ENCODE measurements at places on chromosomes 4 and X.
A peak's percentile ranks its signal among the peaks of the same experiment; 100 is the strongest.

- no peak for DNase-seq
Observed at GRCh38 chr4:148216866-148217814, 225.1 kb downstream of the NR3C2 start.

GRCh38 chrX:75211976-75212375 lies 55.9 kb upstream of the ABCB7 start:
- DNase-seq, result no peak

DNA sequence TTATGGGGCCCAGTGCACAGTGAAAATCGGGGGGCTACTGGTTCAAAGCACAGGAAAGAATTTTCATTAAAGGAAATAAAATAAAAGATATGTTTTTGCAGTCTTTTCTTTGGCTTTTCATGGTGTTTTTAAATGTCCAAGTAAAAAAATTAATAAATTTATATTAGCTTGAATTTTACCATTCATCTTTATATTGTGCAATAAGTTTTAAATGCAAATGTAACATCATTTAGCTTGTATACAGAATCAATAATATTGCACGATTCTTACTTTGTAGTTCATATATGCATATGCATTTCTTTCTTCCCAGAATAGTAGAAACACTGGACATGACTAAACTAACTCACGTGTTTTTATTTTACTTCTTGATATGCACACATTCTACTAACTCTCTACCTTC lies 31.0 kb downstream of the AREG start:
- no peak for DNase-seq

DNA sequence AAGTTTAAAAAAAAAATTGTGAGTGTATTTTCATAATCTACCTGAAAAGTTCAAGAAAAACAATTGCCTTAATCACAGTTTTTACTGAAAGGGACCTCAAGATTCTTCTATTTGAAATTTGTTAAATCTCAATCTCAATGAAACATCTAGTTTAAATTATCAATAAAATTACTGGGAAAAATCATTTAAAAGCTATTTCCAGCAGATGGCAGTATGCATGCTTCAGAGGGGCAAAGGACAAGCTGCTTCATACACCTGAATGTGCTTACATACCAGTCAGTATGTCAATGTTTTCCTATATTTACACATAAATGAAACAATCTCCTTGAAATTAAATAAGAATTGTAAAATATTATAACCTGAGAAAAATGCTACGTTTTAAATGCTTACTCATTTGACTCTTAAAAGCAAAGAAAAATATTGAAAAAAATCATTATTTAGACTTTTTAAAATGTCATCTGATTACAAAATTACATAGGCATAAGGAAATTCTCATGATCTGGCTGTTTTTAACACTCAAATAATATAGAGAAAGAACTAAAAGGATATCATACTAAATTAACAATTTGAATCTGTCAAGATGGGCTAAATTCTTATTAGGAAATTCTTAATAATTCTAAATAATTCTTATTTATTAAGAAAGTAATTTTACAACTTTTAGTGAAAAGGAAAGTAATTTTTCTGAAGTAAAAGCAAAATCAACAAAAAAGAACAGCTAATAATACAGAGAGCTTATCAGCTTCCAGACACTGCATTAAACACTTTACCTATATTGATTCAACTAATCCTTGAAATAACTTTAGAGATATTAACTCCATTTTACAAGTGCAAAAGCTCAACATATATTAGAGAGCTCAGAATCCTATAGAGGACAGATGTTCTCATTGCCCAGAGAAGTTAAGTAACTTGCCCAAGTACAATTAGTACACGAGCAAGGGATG lies 242.1 kb downstream of the ADAMTS3 start:
- peak; percentile 7 for DNase-seq

GRCh38 chr4:169811476-169811875 lies 53.7 kb upstream of the HPF1 start:
- no peak for DNase-seq

DNA sequence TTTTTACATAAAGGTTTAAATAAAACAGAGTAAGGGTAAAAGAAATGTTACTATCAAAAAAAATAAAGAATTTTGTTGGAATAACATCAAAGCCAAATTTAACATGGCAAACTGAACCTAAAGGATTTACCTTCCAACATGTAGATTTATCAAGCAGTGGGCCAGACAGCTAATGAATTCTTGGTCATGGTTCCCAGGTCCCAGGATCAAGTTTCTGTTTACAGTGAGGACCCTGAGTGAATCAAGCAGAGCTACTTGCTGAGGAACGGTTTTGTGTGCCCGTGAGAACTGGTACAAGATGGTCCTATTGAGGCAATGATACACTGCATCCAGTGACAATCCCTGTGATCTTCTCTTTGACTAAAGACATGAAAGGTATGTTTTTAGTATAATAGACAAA lies 157.1 kb downstream of the CDS1 start:
- DNase-seq, result no peak

GRCh38 chr4:93414041-93414550 lies 414.5 kb upstream of the ATOH1 start:
- DNase-seq, result no peak

DNA sequence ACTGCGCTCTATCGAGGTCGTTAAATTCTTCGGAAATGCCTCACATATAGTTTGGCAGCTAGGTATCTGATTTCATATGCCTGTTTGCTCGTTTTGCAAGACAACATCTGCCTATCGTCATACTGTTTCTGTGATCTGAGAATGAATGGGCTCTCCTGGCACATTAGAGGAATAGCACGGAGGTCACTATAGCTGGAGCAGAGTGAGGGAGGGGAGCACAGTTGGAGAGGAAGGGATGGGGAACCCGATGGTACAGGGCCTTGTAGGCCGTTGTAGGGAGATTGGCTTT lies 552 bp downstream of the IKBKG start:
- no peak for DNase-seq

GRCh38 chrX:116726806-116727205 lies 264.0 kb upstream of the CT83 start:
- no peak for DNase-seq

DNA sequence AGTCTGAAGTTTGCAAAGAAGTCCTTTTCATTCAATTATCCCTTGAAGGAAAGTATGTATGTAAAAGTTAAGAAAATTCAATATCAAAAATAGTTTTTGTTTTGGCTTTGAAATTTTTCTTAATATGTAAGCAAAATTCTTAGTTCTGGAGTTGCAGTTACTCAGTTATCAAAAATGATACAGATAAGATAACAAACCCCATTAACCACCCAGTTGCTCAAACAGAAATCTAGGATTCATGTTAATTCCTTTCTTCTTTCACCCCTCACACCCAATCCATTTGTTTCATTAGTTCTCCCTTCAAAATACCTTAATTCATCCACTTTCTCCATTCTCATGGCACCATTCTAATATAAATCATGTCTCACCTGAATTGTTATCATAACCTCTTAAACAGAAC lies 40.5 kb upstream of the JADE1 start:
- DNase-seq, result no peak

DNA sequence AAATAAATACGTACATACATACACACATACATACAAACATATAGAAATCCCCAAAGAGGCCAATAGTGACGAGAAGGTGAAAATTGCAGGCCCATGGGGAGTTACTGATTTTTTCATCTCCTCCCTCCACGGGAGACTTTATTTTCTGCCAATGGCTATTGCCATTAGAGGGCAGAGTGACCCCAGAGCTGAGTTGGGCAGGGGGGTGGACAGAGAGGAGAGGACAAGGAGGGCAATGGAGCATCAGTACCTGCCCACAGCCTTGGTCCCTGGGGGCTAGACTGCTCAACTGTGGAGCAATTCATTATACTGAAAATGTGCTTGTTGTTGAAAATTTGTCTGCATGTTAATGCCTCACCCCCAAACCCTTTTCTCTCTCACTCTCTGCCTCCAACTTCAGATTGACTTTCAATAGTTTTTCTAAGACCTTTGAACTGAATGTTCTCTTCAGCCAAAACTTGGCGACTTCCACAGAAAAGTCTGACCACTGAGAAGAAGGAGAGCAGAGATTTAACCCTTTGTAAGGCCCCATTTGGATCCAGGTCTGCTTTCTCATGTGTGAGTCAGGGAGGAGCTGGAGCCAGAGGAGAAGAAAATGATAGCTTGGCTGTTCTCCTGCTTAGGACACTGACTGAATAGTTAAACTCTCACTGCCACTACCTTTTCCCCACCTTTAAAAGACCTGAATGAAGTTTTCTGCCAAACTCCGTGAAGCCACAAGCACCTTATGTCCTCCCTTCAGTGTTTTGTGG lies 180.7 kb downstream of the AR start:
- no peak for DNase-seq

- DNase-seq, result no peak
Observed at GRCh38 chr4:183834252-183834651, 70.9 kb upstream of the STOX2 start.

GRCh38 chr4:86717651-86718050 lies 123.5 kb downstream of the PTPN13 start:
- no peak for DNase-seq

GRCh38 chr4:22978656-22979055 lies 285.9 kb downstream of the GBA3 start:
- DNase-seq, result peak; percentile 8

DNA sequence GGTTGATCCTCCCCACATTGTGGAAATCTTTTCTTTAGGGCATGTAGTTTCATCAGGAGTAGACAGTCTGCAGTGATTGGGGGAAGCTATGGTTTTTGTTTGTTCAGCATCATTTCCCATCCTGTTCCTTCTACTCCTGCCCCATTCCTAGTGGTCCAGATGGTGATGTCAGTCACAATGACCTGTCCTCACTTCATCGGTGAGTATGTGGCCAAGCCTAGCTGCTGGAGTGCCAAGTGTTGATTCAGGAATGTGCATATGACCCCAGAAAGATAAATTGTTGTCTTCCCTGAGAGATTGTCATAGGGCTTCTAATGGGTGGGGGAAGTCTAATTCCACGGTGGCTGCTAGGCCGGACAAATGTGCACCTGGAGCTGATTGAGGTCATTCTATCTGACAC lies 130.6 kb upstream of the FAT1 start:
- DNase-seq, result no peak

DNA sequence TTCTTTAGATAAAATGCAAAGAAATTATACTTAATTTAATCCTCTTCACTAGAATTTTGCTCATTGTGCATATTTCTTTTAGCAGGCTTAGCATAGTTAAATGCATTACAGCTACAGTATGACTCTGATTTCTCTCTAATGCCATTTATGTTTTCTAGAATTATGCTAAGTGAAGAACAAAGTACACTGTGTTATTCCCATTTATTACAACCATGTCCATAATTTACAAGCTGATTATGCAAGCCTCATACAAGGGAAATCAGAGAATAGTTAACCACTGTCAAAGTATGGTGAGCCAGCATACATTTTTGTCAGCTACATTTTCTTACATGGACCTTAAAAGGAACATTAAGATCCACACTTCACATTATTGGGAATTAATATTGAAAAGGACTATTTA lies 99.1 kb downstream of the MAB21L2 start:
- no peak for DNase-seq

DNA sequence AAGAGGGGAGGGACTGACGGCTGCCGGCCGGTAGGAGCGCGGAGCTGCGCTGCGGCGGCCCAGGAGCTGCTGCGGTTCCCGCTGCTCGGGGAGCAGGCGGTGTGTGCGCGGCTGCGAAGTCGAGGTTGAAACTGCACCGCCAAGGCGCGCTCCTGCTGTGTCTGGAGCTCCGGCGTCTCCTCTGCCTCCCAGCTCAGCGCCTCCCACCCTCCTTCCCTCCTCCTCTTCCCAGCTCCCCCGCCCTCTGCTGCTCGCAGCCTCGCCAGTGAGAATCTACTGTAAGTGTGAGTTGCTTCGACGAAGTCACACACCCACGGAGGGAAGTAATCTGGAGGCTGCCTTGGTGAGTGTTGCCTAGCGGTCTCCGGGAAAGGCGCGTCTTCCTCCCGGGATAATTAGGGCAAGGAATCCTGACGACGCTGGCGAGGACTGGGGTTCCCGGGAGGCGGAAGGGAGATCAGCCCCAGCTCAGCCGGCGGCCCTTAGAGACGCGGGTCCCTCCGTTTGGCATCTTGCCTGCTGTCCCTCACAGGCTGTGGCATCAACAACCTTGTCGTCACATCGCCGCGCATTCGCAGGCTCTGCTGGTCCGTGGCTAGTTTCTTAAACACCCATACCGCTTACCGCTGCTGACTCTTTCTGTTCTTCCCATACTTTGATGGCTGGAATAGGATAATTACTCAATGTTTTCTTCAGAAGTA lies at the start of gene EPHA5:
Gene EPHA5, minus strand, starts transcription at position 159 of the 701 bp plus-strand sequence. CDS start 747 bp downstream, outside the sequence.
- peak; percentile 10 for DNase-seq

- DNase-seq, result no peak
Observed at GRCh38 chrX:46575991-46576392, 2.4 kb downstream of the CHST7 start.

- DNase-seq, result no peak
Observed at GRCh38 chr4:173091958-173092357, 76.7 kb upstream of the GALNT7 start.

GRCh38 chr4:126465341-126465740 lies 1150.6 kb downstream of the FAT4 start:
- no peak for DNase-seq
